ENCODE measurements at places on chromosomes 2 and 18.

- DNase-seq: peak; percentile 22
Observed at GRCh38 chr18:51196811-51197660, 445 bp downstream of the MEX3C start.

DNA sequence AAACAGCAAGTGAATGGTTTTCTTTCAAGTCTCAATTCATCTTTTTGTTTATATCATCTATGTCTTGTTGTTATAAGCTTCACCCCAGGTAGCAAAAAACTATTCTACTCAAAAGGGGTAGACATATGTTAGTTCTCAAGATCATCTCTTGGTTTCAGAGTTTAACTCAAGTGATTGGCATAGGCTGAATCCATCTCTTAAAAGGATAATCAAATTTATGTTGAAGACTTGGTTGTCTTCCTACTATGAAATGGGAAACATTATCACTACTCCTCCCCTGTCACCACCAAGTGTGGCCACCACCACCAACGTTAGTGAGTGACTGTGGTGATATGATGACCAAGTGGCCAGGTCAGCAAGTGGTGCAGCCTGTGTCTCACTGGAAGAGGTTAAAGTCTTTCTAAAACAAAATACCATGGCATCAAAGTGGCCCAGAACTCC lies 1.5 kb downstream of the IL1B start:
- no peak for DNase-seq

DNA sequence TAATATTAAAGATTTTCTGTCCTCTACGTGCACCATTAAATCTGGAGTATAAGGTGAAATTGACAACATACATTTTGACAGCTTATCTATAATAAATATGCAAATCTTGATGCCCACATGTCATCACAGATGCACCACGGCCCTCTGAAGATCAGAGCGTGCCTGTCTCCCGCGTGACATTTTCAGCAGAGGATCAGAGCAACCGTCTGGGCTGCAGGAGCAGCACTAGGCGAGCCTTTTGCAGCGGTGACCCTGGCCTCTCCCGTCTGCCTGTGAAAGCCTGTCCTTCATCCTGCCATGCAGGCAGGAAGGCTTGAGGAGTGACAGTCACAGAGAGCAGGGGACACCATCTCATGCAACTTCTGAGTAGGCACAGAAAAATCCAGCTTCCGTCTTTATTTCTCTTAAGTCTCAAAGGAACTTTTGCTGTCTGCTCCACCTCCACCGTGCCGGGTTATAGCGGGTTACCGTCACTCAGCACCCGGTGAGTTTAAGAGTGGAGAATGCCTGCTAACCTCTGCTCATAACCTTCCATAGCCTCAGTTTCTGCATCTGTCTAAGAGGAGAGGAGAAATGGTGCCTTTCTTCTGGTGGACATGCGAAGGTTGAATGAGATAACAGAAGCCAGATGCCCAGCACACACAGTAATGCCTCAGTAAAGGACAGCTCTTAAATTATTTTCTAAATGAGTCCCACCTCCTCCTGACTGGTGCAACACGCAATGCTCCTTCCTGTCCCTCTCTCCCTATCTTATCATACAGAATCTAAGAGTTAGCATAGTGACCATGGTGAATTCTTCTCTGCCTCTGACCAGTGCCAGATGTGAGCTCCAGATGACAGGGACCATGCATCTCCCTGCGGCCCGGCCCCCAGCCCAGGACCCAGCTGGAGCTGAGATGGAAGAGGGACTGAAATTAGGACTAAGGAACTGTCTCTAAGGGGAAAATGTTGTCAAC lies 43.8 kb downstream of the CELF4 start:
- DNase-seq: peak; percentile 87

- no peak for DNase-seq
Observed at GRCh38 chr18:5975111-5976002, 80.0 kb upstream of the TMEM200C start.

DNA sequence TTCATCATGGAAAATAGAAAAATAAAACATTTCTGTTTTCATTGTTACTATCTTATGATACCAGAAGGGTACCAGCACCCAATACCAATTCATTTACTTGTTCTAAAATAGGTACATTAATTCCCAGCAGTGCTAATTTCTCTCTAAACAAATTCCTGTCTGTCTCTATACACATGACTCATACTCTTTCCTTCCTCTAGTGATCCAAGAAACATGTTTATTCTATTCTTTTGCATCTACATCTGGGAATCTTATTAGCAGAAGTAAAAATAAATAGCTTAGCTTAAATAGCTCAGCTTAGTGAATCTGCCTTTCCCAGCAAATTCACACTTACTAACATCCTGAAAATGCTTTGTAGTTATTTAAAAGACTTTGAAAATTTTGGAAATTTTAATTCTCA lies 84.5 kb upstream of the MAPRE2 start:
- DNase-seq: no peak

DNA sequence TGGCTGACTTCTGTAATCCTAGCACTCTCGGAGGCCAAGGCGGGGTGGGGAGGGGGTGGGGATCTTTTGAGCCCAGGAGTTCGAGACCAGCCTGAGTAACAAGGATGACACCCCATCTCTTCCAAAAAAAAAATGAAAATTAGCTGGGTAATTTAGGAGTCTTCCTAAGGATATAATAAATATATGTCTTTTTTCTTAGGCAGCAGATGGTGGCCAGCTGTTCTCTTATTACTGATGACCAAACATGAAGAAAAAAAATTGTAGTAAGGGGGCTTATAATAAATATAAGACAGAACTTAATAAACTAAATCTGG lies 4.2 kb upstream of the IMPA2 start:
- no peak for DNase-seq

DNA sequence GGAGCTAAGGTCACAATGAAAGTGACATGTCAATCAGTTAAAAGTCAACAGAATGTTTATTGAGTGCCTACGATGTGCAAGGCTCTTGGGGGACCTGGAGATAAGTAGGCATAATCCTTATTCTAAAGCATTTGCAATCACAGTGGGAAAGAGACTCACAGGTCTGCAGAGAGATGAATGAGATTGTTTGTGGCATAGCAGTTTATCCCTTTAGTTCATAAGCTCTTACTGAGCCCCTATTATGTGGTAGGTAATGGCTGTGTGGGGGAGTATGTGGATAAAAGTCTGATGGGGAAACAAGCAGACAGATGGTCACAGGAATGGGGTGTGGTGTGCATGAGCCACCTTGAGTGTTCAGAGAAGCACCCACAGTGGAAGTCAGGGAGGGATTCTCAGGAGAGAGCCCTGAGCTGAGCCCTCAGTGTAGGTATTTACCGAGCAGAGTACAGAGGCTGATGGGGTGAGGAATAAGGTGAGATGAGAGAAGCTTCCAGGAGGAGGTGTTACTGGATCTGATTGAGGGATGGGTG lies 48.1 kb downstream of the EMILIN2 start:
- no peak for DNase-seq

- DNase-seq: no peak
Observed at GRCh38 chr2:168594778-168595177, 138.7 kb downstream of the CERS6 start.

DNA sequence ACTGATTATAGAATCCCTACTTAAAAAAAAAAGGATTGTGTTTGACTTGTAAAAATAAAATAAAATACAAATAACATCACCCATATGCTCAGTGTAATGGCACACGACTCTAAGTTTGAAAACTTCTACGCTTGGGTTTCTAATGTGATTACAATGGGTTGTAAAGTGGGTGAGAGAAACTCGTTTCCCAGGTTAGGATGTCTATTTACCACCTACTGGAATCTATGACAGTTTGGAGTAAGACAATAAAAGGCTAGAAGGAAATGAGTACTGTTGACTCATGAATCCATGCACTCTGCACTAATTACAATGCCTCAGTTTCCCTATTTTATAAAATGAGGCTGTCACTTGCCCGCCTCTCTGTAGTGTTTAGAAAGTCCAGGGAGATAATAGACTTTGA lies 204.2 kb upstream of the FBXO11 start:
- DNase-seq: no peak

GRCh38 chr2:29014331-29014730 lies 33.2 kb downstream of the TOGARAM2 start:
- DNase-seq: no peak

Measured in SK-N-DZ (cell line).